ENCODE measurements at places on chromosomes 4 and X.

- DNase-seq = no peak
These were observed 436.7 kb downstream of the MID1IP1 start for GRCh38 chrX:39238006-39238405.

DNA sequence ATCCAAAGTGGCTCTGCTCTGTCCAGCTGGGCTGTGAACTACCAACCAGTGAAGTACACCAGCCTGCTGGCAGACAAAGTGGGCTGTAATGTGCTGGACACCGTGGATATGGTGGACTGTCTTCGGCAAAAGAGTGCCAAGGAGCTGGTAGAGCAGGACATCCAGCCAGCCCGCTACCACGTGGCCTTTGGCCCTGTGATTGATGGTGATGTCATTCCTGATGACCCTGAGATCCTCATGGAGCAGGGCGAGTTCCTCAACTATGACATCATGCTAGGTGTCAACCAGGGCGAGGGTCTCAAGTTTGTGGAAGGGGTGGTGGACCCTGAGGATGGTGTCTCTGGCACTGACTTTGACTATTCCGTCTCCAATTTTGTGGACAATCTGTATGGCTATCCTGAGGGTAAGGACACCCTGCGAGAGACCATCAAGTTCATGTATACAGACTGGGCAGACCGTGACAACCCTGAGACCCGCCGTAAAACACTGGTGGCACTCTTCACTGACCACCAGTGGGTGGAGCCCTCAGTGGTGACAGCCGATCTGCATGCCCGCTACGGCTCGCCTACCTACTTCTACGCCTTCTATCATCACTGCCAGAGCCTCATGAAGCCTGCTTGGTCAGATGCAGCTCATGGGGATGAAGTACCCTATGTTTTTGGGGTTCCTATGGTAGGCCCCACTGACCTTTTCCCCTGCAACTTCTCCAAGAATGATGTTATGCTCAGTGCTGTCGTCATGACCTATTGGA, 22.6 kb downstream of the NLGN3 start:
- no peak for DNase-seq

DNA sequence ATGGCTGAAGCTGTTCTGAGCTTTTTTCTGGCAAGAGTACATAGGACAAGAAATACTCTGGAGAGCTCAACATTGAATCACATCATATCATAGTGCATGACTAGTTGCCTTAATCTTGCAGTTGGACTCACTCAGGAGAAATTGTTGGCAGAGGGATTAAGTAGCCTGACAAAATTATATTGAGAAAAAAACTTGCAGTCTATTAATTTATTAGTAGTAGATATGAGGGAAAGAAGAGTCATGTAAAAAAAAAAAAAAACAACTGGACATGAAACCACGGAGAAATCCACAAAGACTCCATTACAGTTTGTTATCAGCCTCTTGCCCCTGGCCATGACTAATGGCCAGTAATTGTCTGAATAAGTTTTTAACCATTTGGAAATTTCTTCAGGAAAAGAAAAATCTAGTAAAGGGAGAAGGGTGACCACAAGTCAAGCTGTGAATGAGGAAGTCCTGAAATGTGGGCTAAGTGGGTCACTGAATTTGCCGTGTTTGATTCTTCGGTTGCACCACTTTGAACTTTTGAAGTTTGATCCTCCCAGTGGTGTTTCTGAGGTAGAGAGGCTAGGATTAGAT, 45.6 kb downstream of the FHL1 start:
- peak; percentile 64 for DNase-seq

- no peak for DNase-seq
These were observed 27.7 kb downstream of the UVSSA start for GRCh38 chr4:1374706-1375045.

DNA sequence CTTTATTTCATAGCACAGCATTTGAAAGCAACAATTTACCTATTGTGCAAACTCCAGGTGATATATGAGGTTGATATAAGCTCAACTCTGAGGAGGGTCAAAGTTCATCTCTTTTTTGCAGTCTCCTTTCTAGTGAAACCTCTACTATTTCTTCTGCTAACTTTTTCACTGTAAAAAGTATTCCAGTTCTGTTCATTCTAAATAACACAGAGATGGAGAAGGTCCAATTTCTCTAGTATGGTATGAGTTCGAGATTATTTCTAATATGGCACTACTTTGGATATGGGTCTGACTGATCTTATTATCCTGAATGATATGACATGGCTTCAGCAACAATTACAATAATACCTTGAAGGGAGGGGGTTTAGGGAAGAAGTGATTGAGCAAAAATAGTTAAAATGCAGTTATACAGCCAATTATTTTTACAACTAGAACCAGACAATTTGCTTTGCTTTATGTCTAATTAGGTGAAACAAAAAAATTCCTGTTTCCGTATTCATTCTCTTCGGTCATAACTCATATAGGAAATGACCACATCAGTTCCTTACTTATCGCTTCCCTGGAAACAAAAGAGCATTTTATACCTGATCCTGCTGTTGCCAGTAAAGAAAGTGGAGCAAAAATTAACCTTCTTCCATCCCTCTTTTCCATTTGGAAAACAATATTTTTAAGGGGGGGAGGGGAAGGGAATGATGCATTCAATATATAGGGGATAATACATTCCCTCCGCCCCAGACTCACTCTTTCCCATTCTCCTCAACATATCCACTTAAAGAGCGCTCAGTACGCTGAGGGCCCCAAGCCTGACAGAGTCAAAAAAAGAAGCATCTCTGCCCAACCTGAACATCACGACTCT, 1.0 kb downstream of the TBC1D9 start:
- peak; percentile 17 for DNase-seq

Data from kidney tubule cell (primary cell).